ENCODE measurements at places on chromosomes 4 and X.

GRCh38 chr4:178296669-178297068, 854.4 kb upstream of the AGA start:
- DNase-seq = no peak

DNA sequence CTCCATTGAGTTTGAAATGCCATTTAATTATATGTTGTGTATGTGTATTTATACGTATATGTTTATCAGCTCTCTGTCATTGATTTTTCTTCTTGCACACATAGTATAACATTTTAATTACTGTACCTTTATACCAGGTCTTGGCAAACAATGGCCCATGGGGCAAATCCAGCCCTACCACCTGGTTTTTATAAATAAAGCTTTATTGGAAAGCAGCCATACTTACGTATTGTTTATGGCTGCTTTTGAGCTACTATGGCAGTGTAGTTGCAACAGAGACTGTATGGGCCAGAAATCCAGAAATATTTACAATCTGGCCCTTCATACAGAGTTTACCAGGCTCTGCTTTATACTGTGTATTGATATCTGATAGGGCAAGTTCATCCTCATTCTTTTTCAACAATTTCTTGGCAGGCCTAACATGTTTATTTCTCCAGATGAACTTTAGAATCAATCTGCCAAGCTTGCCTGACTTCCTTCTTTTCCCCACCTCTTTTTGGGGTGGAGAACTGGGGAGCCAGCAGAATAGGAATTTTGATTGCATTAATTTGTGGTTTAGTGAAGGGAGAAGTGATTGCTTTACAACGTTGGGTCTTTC, 15.8 kb downstream of the DCUN1D4 start:
- no peak for DNase-seq

- no peak for DNase-seq
Observed at GRCh38 chr4:77009511-77010115, 60.1 kb downstream of the SEPTIN11 start.

GRCh38 chr4:89682808-89683207, 154.2 kb downstream of the SNCA start:
- DNase-seq = peak; percentile 15

- peak; percentile 18 for DNase-seq
Observed at GRCh38 chrX:52852110-52852860, 15.6 kb downstream of the XAGE3 start.

- DNase-seq = no peak
Observed at GRCh38 chrX:68920561-68920960, 91.7 kb downstream of the EFNB1 start.

- no peak for DNase-seq
Observed at GRCh38 chr4:58560736-58561135, 1450.6 kb upstream of the IGFBP7 start.

GRCh38 chr4:176883681-176884418, 91.1 kb upstream of the VEGFC start:
- peak; percentile 39 for DNase-seq

DNA sequence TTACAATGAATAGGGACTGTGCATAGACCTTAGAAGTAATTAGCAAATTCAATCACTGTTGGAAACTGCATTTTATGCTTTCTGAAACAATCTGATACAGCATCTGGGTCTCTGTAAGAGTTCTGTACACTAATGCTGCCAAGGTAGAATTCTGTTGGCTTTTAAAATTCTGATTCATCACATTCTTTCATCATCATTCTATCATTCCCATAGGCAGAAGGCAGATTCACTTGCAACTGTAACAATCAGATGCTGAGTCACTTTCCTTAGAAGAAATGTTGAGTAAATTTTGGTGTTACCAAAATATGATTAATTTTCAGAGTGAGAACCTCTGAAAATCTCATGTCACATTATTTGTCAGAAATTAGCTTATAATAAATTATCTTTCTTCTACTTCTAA, 267.2 kb downstream of the MAPK10 start:
- peak; percentile 88 for DNase-seq

DNA sequence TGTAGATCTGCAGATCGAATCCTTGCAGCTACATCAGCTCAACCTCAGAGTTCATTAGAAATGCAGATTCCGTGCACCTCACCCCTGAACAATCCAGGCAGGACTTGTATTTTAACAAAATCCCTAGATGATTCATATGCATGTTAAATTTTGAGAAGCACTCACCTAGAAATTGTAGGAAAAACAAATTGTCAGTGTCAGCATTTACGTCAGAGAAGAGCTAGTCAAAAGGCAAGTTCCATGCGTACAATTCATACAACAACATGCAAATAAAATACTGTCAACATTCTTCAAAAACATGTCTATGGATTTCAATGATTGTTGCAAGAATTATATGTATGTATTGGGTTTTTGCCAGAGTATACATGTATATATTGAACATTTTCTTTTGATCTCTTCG, 504.5 kb downstream of the NLGN4X start:
- no peak for DNase-seq

DNA sequence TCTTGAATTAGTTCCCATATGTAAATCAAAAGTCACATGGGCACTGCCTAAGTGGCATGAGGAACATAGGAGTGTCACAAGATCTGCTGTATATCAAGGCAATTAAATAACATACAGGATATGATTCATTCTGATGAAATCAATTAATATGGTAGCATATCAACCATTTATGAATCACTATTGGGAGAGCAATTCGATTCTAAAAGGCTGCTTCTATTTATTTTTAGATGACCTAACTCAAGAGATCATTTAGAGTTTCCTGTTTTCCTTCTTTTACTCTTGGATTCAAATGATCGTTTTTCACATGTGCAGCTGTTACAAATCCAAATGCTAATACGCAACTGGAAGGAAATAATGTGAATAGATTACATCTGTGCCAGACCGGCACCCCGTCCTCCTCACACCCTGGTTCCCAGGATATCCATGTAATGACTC, 81.9 kb downstream of the HCCS start:
- peak; percentile 38 for DNase-seq

- no peak for DNase-seq
Observed at GRCh38 chrX:112734290-112734689, 54.6 kb upstream of the LHFPL1 start.

DNA sequence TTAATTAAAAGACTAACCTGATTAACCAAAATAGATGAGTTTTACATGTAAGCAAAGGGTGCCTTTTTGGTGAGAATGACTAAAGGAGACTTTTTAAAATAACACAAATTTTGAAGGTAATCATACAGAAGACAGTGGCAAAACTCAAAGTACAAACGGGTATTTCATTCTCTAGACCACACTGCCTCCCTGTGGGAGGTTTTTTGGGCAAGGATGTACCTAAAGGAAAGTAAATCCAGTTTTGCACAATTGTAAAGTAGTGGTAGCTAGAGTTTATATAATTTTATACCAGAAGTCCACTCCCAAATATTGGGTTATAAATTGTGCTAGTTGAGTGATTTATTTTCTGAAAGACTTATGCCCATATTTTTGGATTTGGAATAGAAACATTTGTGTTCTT, 201.0 kb downstream of the PAPSS1 start:
- DNase-seq = peak; percentile 58

GRCh38 chrX:74931214-74931613, 6.0 kb upstream of the NEXMIF start:
- DNase-seq = peak; percentile 7

GRCh38 chr4:185787926-185788679, 23.9 kb downstream of the SORBS2 start:
- DNase-seq = no peak

GRCh38 chr4:139176302-139177048, 543 bp downstream of the ELF2 start:
- DNase-seq = peak; percentile 72

- no peak for DNase-seq
Observed at GRCh38 chr4:84648863-84649647, 66.1 kb downstream of the CDS1 start.

- no peak for DNase-seq
Observed at GRCh38 chrX:57607295-57608187, 15.7 kb downstream of the ZXDB start.

- DNase-seq = no peak
Observed at GRCh38 chrX:15877380-15877779, 22.8 kb upstream of the AP1S2 start.

DNA sequence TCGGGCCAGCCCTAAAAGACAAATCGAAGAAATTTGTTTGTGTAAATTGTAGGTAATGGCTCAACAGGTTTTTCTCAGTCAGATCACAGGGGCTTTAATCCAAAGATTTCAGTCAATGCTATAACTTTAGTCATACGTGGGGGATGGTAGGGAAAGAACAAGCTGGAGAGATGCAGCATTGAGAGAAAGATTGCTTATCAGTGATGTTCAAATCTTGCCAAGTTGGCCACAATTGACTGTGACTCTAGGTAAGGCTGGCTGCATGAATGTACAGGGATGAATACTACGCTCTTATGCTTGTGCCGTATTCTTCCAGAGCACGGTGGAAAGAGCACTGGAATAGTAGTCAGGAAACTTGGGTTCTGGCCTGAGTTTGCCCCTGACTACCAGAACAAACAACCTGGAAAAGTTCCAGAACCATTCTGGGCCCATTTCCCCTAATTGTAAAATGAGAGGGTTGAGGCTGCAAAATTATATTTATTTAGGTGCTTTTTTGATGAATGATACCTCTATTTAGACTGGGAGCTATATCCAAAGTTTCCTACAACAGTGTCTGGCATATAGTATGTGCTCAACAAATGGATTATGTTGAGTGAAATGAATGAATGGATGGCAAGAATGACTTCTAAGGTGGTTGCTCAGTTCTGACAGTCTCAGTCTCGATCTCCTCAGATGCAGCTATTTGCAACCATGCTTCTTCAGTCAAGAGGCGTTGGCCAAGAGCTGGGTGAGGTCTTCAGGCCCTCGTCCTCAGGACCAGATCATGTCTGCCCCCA, 44.4 kb downstream of the TSC22D3 start:
- no peak for DNase-seq

DNA sequence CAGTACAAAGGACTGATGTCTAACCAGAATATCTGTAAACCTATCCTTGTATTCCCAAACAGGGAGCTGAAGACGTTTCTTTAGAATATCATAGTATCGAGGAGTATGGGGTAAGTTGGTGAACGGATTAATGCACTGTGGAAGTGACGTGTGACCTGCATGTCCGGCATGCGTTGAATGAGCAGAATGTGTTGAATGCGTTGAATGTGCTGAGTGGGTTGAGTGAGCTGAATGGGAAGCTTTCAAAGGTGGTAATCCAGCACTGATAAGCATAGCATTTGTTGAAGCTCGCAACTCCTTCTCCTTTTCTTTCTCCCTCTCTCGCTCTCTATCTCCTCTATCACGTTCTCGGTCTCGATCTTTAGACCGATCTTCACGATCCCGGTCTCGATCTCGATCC, 8.1 kb downstream of the DHX15 start:
- DNase-seq = no peak

- DNase-seq = no peak
Observed at GRCh38 chr4:96145601-96146000, 305.7 kb downstream of the PDHA2 start.

- DNase-seq = peak; percentile 68
Observed at GRCh38 chrX:65586491-65586890, 51.9 kb upstream of the LAS1L start.

DNA sequence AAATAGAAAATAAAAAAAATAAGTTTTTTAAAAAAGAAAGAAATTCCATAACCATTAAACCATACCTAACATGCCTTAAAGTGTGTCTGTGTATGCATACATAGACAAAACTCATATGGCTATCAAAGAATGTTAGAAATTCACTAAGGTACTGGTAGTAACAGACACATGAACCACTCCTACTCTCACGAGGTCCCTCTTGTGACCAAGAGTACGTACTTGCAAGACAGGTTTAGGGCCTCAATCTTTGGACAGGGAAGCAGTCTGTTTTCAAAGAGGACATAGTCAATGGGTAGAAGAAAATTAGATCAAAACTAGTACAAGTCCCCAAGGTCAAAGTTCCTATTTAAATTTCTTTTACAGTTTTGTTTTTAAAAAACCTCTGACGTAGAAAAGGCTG, 117.3 kb downstream of the CHM start:
- DNase-seq = peak; percentile 10
